CD4-positive, alpha-beta memory T cell (primary cell): ENCODE measurements at places on chromosomes 3 and 15.

DNA sequence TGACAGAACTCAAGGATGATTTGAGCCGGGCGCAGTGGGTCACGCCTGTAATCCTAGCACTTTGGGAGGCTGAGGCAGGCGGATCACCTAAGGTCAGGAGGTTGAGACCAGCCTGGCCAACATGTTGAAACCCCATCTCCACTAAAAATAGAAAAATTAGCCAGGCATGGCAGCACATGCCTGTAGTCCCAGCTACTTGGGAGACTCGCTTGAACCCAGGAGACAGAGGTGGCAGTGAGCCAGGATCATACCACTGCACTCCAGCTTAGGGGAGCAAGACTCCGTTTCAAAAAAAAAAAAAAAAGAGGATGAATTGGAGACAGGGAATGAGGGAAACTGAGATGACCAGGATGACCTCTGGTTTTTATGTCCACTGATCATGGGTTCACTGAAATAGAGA, 60.4 kb upstream of the CDIN1 start:
- H3K4me1 ChIP-seq, result no peaks in the 10 kb centered on the region
- H3K27ac ChIP-seq, result no peak overlapping the region
- no peak for DNase-seq
- H3K36me3 ChIP-seq, result no peaks in the 10 kb centered on the region
- H3K4me3 ChIP-seq, result no peak overlapping the region

DNA sequence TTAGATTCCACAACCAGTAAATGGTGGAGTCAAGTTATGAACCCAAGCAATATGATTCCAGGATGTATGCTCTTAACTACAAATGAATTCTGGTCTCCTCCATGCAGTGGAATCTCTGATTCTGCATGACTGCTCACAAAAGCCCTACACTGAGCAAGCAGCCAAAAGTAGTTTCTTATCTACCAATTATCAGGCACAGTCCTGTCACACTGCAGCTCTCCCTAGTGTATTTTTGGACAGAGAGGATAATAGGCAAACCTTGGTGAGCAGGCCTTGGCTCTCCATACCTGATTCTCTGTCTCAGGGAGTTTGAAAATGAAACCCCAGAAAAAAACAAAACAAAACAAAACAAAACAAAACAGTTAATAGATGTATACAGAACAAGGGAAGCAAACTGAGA, 3.5 kb upstream of the SSR3 start:
- H3K4me1 ChIP-seq, result peaks cover 17% of the 10 kb centered on the region
- H3K36me3 ChIP-seq, result no peaks in the 10 kb centered on the region
- H3K4me3 ChIP-seq, result no peak overlapping the region
- DNase-seq, result no peak
- H3K27ac ChIP-seq, result no peak overlapping the region
- no peaks in the 10 kb centered on the region for H3K27me3 ChIP-seq

DNA sequence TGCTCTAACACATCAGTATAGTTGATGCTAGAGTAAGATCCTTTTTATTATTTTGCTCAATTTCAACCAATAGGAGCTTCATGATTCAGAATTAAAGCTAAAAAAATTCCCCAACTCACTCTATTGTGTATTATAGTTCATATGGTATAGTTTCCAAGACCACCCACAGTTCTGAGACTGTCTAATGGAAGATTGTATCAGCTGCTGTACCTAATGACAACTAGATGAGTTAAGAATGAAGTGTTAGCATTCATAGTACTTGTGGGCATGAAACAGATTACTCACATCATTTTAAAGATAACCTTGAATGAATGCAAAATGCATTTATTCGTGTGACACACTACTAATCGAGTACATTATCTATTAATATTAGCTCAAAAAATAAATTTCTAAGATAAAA, 289.9 kb upstream of the ATP11B start:
- H3K4me1 ChIP-seq, result no peaks in the 10 kb centered on the region
- no peak for DNase-seq
- H3K4me3 ChIP-seq, result no peak overlapping the region
- no peak overlapping the region for H3K27ac ChIP-seq

- no peak overlapping the region for H3K27ac ChIP-seq
- H3K4me3 ChIP-seq, result no peak overlapping the region
- DNase-seq, result no peak
- H3K4me1 ChIP-seq, result no peaks in the 10 kb centered on the region
- no peaks in the 10 kb centered on the region for H3K36me3 ChIP-seq
Measured at GRCh38 chr15:32867313-32867626, 149.5 kb downstream of the GREM1 start.

- no peak for DNase-seq
- no peak overlapping the region for H3K4me3 ChIP-seq
- H3K27me3 ChIP-seq, result no peaks in the 10 kb centered on the region
Measured at GRCh38 chr15:92075764-92076163, 222.3 kb downstream of the SLCO3A1 start.

DNA sequence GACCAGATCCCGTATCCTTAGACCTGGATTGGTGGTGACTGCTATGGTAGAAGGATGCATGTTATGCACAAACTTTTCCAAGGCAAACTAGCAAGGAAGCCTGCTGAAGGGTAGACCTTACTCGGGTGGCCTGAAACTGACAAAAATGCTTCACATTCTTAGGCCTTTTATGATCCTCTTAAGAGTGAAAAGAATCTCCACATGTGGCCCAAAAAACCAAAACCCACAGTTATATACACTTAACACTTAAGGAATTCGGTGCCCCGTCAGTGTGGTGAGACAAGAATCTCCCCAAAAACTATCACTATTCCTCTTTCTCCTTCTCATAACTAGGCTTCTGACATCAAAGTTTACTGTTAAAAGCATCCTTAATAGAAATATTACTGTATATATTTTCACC, 130.1 kb upstream of the SOX2 start:
- H3K4me1 ChIP-seq, result no peaks in the 10 kb centered on the region
- DNase-seq, result no peak
- H3K4me3 ChIP-seq, result no peak overlapping the region
- H3K27ac ChIP-seq, result no peak overlapping the region

DNA sequence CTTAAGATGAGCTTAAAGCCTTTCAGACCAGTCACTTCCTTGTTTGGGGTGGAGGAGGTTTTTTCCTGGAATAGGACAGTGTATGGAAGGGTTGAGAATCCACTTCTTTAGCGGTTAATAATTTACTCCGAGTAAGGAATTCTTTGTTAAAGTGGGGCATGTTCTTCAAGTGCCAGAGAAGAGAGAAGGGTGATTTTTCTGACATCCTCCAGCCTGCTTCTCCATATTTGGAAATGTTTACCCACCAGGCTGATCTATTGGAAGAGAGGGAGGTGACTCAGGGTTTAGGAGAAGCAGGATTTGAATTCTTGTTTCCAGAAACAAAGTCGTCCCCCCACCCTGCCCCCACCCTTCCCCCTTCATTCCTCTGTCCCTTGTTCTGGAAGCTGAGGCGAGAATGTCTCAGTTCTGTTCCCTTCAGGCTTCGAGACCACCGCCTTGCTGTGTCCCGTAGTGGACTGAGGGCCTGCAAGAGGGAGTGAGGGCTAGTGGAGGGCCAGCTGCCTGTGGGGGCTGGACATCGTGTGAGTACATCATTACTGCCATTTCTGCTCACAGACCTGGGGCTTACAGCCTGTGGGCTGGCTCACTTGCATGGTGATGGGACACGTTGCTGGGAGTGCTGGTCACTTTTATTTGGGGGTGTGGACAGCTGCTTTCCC, 58.5 kb downstream of the LPP start:
- no peak overlapping the region for H3K27ac ChIP-seq
- H3K4me3 ChIP-seq, result no peak overlapping the region

DNA sequence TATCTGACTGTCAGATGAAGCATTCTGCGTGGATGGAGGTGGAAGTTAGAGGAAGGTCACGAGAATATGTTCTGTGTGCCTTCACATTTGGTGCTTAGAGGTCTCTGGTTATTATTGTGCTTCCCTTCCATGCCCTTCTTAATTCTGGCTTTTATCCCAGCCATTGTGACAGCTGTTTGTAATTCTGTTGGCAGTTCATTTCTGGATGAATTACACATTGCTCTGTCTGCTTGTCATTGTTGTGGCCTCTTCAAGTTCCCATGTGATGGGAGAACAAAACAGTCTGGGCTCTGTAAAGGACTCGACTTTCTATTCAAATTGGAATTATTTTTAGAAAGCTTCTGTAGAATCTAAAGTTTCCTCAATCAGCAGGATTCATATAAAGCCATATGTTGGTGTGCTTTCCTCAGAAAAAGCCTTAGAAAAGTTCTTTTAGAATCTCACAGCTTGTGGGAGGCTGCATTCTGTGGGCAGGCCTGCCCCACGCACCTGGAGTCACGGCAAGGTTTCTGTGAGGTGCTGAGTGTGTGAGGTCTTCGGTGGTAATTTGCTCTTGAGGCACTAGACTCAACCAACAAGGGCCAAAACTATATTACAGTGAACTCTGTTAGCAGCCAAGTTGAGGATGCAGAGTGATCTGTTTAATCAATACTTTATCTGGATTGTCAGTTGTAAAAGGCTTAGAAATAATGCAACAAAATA, 397.4 kb upstream of the AZI2 start:
- no peak for DNase-seq
- no peak overlapping the region for H3K27ac ChIP-seq
- no peaks in the 10 kb centered on the region for H3K27me3 ChIP-seq
- no peaks in the 10 kb centered on the region for H3K36me3 ChIP-seq
- H3K4me3 ChIP-seq, result no peak overlapping the region

DNA sequence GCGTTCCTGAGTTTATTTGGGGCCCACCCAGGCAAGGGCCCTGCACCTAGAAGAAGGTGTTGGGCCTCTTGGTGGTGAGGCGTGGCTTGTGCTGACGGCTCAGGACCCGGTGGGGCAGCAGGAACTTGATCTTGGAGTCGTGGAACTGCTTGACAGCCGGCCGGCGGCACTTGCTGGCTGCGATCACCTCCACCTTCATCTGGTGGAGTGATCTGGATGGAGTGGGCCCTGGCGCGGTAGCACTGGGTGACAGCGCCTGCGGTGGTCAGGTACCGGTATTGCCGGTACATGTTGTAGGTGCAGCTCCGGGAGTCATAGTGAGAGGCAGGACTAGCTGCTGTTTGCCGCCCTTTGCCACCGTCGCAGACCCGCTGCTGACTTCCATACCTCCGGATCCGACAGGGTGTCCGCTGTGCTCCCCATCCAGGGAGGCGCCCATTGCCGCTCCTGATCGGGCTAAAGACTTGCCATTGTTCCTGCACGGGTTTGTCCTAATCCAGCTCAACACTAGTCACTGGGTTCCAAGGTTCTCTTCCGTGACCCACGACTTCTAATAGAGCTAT, 136.8 kb downstream of the ANO10 start:
- H3K27ac ChIP-seq, result no peak overlapping the region
- no peak for DNase-seq
- no peak overlapping the region for H3K4me3 ChIP-seq
- no peaks in the 10 kb centered on the region for H3K36me3 ChIP-seq
- H3K27me3 ChIP-seq, result no peaks in the 10 kb centered on the region
- H3K4me1 ChIP-seq, result peaks cover 8% of the 10 kb centered on the region

DNA sequence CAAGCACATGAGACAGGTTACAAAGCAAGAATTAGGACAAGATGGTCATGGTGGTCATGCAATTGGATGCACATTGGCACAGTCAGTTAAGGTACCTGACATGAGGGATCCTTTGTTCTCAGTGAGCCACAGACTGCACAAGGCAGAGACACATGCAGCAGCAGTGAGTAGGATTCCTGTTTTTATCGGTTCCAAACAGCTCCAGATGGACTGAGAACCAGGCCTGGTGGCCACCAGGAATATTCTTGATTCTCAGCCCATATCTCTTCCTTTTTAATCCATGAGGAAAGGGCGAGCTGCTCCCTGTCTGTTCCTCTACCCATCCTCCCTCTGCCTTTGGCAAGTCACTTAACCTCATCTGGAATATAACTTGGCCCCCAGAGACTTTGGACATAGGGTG, 410.8 kb downstream of the GAP43 start:
- H3K27ac ChIP-seq, result no peak overlapping the region
- no peaks in the 10 kb centered on the region for H3K27me3 ChIP-seq
- no peaks in the 10 kb centered on the region for H3K36me3 ChIP-seq
- no peaks in the 10 kb centered on the region for H3K4me1 ChIP-seq

GRCh38 chr15:31399544-31400171, 73.0 kb downstream of the KLF13 start:
- H3K36me3 ChIP-seq, result no peaks in the 10 kb centered on the region
- no peak overlapping the region for H3K4me3 ChIP-seq
- no peak for DNase-seq
- H3K4me1 ChIP-seq, result peaks cover 15% of the 10 kb centered on the region
- H3K27ac ChIP-seq, result no peak overlapping the region

DNA sequence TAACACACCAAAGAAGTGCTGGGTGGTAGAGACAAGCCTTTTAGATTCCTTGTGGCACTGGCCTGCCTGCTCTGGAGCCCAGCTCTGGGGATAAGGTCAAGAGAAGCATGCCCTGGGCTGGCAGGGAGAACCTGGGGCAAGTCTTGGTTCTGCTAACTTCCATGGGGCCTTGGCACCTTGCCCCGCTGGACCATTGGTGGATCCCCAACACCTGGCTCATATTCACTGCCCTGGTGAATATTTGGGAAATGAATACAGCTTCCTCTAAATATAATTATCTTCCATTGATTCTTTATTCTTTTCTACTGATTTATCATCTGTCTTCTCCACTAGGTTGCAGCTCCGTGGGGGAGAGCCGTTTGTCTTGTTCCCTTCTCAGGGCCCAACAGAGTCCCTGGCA, 89.5 kb downstream of the RAB11A start:
- no peaks in the 10 kb centered on the region for H3K27me3 ChIP-seq
- no peak for DNase-seq
- H3K36me3 ChIP-seq, result no peaks in the 10 kb centered on the region
- H3K27ac ChIP-seq, result no peak overlapping the region
- H3K4me1 ChIP-seq, result no peaks in the 10 kb centered on the region

DNA sequence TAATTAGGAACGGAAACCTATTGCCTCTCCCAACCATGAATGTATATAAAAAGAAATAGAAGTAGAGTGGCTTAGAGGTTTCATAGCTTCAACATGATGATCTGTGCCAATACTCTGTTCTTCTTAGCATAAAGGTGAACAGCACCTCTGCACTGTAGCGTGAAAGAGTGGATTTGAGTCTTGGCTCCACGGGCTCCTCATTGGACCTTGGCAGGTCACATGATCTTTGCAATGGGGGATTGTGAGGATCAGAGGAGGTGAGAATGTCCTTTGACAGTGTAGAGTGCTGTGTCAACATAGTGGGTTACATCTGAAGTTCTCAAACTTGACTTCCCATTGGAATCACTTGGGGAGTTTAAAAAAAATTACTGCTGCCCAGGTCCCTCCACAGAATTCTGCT, 51.4 kb downstream of the FEM1B start:
- peaks cover 4% of the 10 kb centered on the region for H3K4me1 ChIP-seq
- no peak overlapping the region for H3K4me3 ChIP-seq
- no peak overlapping the region for H3K27ac ChIP-seq
- no peaks in the 10 kb centered on the region for H3K36me3 ChIP-seq
- no peak for DNase-seq

GRCh38 chr3:134378818-134379217, 4.6 kb upstream of the AMOTL2 start:
- H3K4me1 ChIP-seq, result peaks cover 8% of the 10 kb centered on the region
- H3K27ac ChIP-seq, result no peak overlapping the region
- H3K36me3 ChIP-seq, result no peaks in the 10 kb centered on the region
- H3K4me3 ChIP-seq, result no peak overlapping the region
- DNase-seq, result no peak
- peaks cover 10% of the 10 kb centered on the region for H3K27me3 ChIP-seq
